Naive thymus-derived CD4-positive, alpha-beta T cell (primary cell): ENCODE measurements at places on chromosomes 3 and 15. TPM values are rescaled to one million over a fixed set of nuclear protein-coding genes. Genes with fewer than 3 reads are reported as not detected.
A peak's percentile ranks its signal among the peaks of the same experiment; 100 is the strongest.

- DNase-seq, result no peak
These were observed 362.3 kb downstream of the NR2F2 start for GRCh38 chr15:96692826-96693225.

GRCh38 chr3:186246941-186247340 lies 115.1 kb downstream of the DGKG start:
- DNase-seq, result no peak

DNA sequence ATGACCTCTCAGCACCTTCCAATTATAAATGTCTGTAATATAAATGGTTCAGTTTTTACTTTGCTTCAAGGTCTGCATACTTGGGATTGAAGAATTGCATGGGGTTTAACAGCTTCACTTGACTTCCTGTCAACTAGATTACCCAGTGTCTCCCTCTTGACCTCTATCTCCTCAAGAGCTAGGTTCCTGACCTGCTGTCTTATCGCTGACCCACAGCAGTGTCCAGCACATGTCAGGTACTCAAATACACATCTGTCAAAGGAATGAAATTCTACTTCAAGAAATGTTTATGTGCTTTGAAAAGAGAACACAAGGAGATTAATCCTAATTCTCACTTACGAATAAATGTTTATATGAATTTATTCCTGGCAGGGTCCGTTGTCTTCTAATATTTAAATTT lies 284.5 kb downstream of the SLC9A9 start:
- no peak for DNase-seq

Gene THBS1
- total RNA-seq, result 68.4 TPM

Gene RTP1
- total RNA-seq, result not detected

GRCh38 chr3:108389372-108389771 lies 93.0 kb downstream of the HHLA2 start:
- no peak for DNase-seq

Gene BTLA
- total RNA-seq, result 29.5 TPM

Gene GNAT1
- total RNA-seq, result 0.24 TPM

Gene RPL15
- 2,250 TPM for total RNA-seq

DNA sequence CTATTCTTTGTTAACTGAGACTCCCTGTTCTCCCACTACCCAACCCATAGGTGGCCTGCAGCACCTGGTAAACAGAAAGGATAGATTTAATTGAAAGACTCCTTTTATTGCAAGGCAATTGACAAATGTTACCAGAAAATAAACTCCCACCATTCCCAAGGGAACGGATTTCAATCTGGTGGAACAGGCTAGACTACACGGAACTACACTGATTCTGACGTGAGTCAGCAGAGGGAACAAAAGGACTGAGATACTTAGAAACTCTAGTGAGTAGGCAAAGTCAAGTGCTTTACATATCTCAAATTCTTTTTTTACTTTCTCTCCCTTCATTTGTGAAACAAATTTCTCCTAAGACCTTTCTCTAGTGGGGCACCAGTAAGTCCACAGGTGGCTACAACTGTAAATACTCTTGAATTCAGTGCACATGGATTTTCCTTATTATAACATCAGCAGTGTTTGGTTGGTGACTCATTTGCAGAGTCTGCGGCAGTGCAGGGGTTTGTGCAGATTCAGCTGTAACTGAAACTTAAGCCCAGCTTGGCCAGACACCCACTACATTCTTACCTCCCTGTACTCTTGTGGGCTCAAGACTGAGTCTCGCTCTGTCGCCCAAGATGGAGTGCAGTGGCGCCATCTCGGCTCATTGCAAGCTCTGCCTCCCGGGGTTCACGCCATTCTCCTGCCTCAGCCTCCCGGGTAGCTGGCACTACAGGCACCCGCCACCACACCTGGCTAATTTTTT lies 34.3 kb upstream of the PLSCR2 start:
- no peak for DNase-seq

- DNase-seq, result no peak
These were observed 61.7 kb upstream of the ITGA11 start for GRCh38 chr15:68493629-68494028.

Gene HCLS1
- 357 and 384 TPM in 2 replicates for total RNA-seq

Gene MAP6D1
- 0.81 TPM for total RNA-seq

DNA sequence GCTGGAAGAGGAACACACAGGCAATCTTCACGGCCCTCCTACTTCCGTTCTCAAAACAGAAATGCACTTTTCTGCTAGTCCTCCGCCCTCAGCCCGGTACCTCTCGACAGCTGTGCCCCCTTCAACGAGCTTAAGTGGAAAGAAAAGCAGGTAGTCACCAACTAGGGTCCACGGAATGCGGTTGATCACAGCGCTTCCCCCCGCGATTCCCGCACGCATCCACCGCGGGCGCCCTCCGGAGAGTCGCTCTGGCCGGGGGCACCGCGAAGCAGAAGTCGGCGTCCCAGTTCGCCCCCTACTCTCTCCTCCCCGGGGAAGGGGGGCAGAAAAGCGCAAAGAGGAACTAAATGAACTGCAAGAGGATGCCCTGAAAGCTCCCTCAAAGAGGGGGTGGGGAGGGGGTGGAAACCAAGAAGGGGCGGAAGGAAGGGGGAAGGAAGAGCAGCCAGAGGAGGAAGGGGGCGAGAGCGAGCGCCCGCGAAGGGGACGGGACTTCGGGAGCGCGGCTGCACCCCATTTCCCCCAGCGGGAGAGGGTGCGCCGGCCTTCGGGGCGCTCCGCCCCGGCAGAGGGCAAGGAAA lies 738 bp downstream of the ACAP2 start:
- DNase-seq, result peak; percentile 54

DNA sequence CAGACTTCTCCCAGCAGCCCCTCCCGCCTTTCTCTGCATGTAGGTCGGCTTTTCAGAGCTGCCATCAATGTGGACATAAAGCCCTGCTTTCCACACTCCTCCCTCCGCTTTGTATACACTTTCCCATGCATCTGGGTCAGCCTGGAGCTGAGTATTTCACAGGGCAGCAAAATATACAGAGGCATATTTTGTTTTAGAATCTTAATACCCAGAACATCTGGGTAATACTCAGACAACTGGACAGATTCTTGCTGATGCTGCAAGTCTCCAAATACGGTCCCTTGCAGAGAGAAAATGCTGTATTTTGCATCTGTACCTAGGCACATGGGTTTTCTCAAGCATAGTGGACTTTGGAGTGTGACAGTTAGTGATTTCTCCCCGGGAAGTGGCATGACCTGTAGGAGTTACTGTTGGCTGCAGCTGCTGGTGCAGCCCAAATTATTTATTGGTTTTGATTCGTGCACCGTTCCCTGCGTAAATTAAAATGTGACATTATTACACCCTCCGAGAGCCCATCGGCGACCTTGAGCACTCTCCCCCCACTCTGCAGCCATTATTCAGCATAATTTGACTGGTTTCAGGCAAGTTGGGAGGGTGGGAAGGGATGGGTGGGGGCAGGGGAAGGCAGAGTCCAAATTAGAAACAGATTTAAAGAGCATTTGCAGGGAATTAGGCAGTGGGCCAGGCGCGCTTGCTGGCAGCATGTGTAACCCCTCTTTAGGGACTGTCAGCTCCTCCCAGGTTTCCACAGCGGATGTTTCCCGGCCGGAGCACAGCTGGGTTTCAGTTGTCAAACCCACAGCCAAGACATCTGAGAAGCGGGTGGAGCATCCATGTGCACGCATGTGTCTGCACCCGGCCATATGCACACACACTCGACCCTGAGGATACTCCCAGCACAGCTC lies 100.8 kb downstream of the CPN2 start:
- no peak for DNase-seq

Gene FAM81A
- total RNA-seq, result not detected

- peak; percentile 56 for DNase-seq
These were observed 623 bp downstream of the ZNF639 start for GRCh38 chr3:179323197-179324110.

DNA sequence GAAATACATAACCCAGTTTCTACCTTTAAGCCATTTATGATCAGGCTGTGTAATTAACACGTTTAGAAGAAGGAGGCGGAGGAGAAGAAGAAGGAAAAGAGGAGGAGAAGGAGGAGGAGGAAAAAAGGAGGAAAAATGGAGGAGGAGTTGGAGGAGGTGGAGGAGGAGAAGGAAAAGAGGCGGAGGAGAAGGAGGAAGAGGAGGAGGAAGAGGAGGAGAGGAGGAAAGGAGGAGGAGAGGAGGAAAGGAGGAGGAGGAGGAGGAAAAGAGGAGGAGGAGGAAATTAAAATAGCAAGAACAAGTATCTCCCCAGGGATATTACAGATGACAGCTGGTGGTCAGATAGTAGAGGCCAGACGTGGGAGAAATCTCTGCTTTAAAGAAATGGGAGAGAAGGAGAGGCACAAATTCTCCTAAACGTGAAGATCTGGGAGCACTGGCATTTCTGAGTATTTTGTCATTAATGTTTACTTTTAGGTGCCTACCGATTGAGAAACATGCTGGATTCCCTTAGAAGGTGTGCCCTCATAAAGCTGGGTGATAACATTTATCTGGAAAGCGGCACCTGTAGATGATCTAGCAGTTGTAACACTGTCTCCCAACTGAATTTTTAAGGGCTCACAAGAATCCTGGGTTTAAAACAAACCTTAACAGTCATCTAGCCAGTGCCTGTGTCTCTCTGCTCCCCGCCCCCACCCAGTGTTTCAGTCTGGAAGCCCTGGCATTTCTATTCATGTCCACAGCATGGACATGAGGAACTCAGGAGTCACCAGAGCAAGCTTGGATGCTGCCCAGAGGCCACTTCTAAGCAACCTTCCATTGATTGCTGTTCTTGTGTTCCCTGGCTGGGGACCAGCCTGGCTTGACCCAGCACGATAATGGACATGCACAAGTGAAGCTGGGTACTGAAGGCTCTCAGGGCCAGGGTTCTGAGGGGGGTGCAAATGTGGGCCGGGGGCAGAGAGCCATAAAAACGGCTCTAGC lies 75.2 kb downstream of the CHRNA7 start:
- no peak for DNase-seq

DNA sequence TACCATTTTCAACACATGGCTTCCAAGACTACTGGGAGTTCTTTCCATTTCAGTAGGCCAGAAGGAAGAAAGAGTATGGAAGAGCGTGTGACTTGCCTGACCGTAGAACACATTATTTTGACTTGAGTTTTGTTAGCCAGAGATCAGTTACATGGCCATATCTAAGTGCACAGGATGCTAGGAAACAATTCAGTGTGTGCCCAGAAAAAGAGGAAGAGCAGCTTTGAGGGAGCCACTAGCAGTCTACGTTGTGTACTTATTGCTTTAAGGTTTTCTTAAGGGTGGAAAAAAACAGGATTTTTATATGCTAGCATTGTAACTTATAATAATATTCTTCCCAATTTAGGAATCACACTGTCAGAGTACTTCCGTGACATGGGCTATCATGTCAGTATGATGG lies 44.1 kb upstream of the GRAMD1C start:
- no peak for DNase-seq

DNA sequence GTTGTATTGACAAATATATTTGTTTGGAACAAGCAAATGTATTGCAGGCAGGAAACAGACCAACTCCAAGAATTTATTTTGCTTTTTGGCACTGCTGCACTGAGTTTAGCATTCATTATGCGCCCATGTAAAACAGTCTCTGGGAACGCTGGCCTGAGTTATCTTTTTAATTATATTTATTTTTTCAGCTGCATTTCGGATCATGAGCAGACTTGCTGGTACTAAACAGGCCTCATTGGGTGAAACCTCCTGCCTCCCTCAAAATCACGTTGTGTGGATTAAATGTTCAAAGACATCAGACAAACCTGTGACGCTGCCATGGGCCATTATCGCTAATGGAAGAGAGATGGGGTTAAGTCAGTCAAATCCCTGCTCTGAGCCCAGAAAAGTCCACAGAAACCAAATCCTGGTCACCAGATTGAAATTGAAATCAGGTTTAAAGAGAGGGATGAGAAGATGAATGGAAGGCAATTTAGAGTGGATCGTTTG lies 511.1 kb upstream of the PROK2 start:
- DNase-seq, result no peak

Gene ARNT2
- not detected for total RNA-seq

Gene ZNF80
- 0.61 TPM for total RNA-seq

- DNase-seq, result no peak
These were observed 40.5 kb downstream of the KLF13 start for GRCh38 chr15:31367021-31367729.

DNA sequence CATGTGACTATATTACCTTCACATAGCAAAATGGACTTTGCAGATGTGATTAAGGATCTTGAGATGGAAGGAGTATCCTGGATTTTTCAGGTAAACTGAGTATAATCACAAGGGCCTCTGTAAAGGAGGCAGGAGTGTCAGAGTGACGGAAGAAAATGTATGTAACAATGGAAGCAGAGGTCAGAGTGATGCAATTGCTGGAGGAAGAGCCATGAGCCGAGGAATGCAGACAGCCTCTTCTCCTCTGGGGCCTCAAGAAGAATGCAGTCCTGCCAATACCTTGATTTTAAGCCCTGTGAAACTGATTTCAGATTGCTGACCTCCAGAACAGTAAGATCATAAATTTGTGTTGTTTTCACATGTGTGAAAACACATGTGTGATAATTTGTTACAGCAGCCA lies 15.1 kb downstream of the HEMK1 start:
- DNase-seq, result no peak

Gene HEMK1
- 66.5 and 69.2 TPM in 2 replicates for total RNA-seq

Gene ZNF660
- total RNA-seq, result 0.02 and 0.08 TPM in 2 replicates

- DNase-seq, result no peak
These were observed 9.5 kb downstream of the MYL3 start for GRCh38 chr3:46853441-46854415.

Gene MITF
- 0.73 TPM for total RNA-seq

- DNase-seq, result no peak
These were observed 39.8 kb downstream of the TSC22D2 start for GRCh38 chr3:150447631-150448465.

DNA sequence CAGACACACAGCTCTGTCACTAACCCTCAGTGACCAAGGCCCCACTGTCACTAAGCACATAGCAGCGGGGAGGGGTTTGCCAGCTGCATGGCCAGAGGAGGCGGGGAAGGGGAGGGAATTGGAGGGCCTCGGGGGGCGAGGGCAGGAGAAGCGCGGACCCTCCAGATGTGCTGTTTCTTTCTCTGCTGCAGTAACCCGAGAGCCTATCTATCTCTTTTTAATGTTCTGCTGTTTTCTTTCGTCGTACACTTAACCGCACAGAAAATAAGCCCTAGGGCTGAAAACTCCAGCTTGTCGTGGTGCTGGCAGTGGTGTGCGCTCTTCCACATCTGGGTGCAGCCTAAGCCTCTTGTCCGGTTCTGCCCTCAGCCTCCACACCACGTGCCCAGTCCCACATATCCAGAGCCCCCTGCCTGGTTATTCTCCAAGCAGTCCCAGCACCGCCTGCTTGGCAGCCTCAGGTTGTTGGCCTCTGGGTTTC lies 51.1 kb downstream of the BDH1 start:
- no peak for DNase-seq

Gene CHRFAM7A
- 1.8 and 3.1 TPM in 2 replicates for total RNA-seq
